ENCODE measurements at places on chromosomes 4 and X.

- DNase-seq: no peak
These were observed 89.3 kb upstream of the NEIL3 start for GRCh38 chr4:177220376-177220775.

GRCh38 chr4:78720994-78721677 lies 55.0 kb upstream of the BMP2K start:
- no peak for DNase-seq

DNA sequence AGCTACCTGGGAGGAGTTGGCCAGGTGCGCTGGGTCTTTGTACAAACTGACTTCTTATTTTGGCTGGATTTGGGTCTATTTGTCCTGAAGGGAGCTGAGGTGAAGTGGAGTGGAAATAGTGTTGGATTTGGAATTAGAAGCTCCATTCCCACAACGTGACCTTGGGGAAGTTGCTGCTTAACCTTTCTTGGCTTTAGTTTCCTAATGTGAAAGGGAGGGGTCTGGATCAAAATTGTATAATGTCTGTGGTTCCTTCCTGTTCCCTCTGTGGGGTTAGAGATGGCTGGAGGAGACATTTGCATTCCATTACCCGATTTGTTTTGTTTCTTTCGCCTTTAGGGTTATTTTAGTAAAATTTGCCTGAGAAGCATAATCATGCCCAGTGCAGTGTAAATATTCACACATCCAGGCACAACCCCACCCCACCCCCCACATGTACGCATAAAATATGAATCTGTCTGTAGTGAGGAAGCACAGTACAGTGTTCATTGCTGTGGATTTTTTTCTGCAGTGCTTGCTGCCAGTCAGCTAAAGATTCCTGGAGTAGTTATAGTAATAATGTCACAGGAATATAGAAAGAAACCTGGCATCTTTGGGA lies 21.5 kb downstream of the JADE1 start:
- DNase-seq: no peak

DNA sequence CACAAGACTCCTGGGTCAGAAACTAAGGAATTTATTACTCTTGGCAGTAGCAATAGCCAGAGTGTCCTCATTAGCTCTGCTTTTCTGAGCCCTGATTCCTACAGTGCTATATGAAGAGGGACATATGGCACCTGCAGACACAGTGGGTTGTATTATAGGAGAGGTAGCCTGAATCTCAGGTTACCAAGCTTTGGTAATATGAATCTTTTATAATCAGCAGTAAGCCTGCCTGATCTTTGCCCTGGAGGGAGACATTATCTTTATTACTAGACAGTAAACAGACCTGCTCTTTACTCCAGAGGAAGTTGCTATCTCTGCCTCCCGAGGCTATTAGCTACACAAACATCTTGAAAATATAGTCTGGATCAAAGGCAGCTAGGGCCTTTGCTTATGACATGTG lies 62.5 kb upstream of the HOPX start:
- DNase-seq: no peak

- no peak for DNase-seq
These were observed 15.7 kb upstream of the ODAM start for GRCh38 chr4:70179811-70180210.

- no peak for DNase-seq
These were observed 201.5 kb upstream of the FAM241A start for GRCh38 chr4:111943796-111944203.

- no peak for DNase-seq
These were observed 75.3 kb downstream of the BCOR start for GRCh38 chrX:40022421-40022820.

- DNase-seq: no peak
These were observed 11.5 kb downstream of the PPP2R2C start for GRCh38 chr4:6460876-6461275.

- no peak for DNase-seq
These were observed 44.2 kb downstream of the MAML3 start for GRCh38 chr4:140109737-140110136.

GRCh38 chrX:134512566-134512965 lies 52.6 kb downstream of the HPRT1 start:
- DNase-seq: peak; percentile 48

DNA sequence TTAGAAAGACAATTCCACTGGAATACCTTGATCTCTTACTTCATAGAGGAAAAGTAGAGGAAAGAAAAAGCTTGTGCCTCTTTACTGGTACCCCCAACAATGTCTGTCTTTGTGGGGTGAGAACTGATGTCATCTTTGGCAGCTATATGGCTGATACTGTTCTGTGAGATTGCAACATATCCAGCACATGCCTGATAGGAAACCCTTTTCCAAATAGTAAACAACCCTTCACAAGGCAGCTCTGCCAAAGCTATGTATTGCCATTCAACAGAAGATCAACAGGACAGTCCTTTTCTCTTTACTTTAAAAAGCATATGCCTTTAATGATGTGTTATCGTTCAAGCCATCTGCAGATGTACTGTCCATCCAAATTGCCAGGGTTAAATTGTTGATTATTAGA lies 105.9 kb downstream of the IL1RAPL1 start:
- DNase-seq: no peak

GRCh38 chr4:39950861-39951481 lies 26.7 kb downstream of the PDS5A start:
- no peak for DNase-seq

- no peak for DNase-seq
These were observed 305.7 kb downstream of the PDHA2 start for GRCh38 chr4:96145601-96146000.

DNA sequence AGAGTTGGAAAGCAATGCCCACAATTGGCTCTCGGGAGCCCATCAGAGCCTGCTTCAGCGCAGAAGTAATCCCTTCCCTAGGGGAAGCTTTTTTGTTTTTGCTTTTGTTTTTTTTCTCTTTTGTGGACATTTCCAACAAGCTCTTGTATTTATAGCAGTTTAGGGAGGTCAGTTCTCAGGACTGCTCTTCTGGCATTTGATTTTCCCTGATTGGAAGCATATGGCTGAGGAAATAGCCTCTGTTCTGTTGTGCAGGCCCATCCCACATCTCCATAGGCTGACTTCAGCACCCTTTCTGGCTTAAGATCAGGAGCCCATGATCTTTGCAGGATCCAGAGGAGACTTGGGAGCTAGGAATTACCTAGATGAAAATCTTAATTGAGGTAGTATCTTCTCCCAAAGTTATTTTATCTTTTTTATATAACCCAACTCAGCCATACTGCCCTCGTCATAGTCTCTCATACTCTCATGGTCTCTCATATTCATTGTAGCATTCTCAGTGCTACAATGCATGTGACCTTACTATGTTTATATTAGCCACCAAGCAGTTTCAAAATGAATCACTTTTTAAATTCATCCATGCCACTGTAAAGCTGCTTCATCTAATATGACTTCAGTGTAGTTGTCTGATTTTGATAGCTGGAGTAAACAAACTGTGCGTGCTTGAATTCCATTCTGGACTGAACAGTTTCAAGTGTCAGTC lies 16.7 kb downstream of the PAGE4 start:
- no peak for DNase-seq

GRCh38 chr4:72846280-72847111 lies 223.0 kb downstream of the COX18 start:
- DNase-seq: peak; percentile 23

DNA sequence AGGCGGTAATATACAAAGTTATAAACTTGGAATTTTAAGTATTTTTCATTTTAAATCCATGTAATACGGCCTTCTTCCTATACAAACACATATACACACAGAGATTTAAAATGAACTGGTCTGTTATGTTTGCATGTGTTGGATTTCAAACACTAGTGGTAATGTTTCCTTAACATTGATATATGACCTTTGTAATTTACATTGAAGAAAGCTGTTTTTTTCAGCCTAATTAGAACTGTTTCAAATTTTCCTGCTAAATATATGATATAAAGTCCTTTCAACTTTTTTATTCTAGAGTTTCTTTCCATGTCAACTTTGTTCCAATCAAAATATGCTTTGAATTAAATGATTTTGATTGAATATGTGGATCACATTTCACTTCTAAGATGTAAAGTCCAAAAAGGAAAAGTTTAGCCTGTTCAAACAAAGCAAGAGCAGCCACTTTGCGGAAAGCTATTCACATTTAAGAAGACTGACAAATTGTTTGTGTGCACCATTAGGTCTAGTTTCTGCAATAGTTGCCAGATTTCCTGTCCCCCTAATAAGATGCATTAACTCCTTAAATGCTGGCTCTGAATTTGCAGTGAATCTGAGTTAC lies 226.0 kb upstream of the MAB21L2 start:
- no peak for DNase-seq

DNA sequence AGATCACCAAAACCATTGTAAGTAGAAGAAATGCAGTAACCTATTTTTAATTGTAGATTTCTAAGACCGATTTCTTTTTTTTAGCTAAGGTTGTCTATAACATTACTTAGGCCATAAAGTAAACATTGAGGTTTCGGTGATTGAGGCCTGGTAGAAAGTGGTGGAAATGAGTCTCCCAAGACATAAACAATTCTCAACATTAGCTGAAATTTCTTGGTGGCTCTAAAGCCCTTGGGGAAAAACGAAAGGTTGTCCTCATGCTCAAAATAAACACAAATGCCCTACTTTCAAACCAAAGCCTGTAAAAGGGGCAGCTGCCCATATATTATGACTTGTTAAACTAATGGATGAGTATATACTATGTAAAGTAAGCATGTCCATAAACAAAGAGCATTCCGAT lies 98.8 kb downstream of the SCFD2 start:
- DNase-seq: peak; percentile 67

DNA sequence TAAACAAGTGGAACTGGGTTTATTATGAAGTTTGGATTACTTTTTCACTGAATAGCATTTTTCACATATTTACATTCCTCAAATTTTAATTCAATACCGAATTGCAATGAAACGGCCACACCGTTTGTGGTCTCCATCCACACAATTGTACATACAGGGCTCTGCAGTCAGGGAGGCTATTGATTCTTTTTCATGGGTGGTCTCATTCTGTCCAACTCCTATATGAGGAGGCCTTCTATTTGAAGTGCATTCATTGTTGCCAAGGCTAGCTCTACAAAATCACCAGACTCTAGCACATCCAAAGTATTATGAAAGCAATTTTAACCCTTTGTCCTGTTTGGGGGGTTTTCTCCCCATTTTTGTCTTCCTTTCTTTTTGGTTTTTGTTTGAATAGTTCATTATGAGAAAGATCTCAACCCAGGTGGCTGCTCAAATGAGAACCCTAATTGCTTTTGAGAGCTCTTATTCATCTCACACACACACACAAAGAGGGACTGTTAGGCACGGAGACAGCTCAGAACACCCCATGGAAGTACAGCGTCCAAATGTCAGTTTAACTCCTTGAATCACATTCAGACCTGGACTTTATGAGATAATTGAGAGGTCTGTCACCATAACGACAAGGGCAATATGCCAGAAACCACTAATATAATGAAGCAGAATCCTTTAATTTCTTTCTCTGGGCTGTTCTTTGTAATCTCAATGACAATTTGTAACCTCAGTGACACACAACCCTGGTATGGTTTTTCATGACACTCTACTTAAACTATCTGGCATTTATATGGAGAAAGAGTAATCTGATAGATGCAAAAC lies 79.4 kb downstream of the NLGN4X start:
- DNase-seq: peak; percentile 64

DNA sequence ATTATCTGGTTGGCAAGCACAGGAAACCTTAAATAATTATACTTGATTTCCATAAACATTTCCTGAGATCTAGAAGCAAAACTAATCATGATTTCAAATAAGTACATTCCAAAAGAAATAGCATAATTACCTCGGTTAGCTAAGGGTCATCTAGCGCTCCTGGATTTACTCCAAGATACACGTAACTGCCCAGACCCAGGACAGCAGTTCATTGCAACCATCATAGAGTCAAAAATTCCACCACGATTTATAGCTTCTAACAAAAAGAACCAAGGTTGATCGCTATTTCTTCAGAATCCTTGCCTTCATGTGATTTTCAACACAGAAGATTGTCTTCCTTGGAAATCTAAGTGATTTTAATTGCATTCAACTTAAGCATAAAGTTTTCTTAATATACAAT lies 1235.5 kb upstream of the TENM3 start:
- no peak for DNase-seq

- peak; percentile 4 for DNase-seq
These were observed 392.3 kb upstream of the GALNT7 start for GRCh38 chr4:172776203-172776861.

DNA sequence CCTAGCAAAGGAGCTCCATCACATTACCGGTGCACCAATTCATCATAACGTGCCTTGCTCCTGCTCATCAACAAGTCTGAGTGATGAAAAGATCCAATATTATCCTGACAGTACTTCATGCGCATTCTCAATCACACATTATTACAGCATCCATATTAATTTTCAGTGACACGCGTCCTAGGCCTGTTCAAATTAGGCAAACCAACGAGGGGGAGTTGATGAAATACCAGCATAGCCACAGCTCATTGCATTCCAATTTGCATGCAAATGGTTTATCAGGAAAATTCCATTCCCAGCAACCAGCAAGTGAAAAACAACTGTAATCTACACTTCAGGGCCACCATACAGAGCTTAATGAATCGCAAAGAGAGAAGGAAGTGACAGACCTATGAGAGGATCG lies 236.9 kb downstream of the DCLK2 start:
- DNase-seq: no peak

GRCh38 chr4:1177274-1178141 lies 5.1 kb upstream of the SPON2 start:
- no peak for DNase-seq

DNA sequence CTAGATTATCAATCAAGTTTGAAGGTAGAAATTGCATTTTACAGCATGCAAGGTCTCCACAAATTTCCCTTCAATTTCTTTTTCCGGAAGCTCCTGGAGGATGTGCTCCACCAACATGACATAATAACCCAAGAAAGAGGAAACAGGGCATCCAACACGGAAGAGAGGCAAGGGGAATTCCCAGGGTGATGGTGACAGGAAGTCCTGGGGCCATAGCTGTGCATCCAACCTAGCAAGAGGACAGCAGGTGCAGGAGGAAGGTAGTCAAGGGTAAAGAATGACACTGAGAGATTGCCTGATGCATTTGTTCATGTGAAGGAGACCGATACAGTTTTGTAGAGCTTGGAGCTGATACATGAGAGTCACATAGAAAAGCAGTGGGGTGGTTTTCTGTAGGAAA lies 115.7 kb upstream of the LSM6 start:
- no peak for DNase-seq

DNA sequence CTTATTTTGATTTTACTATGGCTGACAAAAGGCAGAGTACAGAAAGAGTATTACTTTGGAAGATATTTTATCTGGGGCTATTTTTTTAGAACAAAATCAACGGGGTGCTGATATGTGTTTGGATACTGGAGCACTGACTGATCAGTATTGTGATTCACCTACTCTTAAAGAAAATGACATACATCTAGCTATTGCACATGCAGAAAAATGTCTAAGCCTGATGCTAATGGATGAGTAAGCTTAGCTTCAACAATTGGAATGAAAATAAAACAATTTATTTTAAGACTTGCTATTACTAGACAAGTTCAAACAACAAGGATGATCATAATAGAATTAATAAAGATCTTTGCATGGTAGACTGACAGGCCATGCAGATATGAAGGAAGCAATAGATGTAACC lies 262.0 kb downstream of the PPP1R2C start:
- no peak for DNase-seq

- DNase-seq: no peak
These were observed 473.5 kb upstream of the FAM241A start for GRCh38 chr4:111671756-111672155.

- DNase-seq: no peak
These were observed 194.3 kb upstream of the POF1B start for GRCh38 chrX:85573801-85574200.
